ENCODE measurements at places on chromosomes 12 and 14. TPM values are rescaled to one million over a fixed set of nuclear protein-coding genes. Genes with fewer than 3 reads are reported as not detected.

DNA sequence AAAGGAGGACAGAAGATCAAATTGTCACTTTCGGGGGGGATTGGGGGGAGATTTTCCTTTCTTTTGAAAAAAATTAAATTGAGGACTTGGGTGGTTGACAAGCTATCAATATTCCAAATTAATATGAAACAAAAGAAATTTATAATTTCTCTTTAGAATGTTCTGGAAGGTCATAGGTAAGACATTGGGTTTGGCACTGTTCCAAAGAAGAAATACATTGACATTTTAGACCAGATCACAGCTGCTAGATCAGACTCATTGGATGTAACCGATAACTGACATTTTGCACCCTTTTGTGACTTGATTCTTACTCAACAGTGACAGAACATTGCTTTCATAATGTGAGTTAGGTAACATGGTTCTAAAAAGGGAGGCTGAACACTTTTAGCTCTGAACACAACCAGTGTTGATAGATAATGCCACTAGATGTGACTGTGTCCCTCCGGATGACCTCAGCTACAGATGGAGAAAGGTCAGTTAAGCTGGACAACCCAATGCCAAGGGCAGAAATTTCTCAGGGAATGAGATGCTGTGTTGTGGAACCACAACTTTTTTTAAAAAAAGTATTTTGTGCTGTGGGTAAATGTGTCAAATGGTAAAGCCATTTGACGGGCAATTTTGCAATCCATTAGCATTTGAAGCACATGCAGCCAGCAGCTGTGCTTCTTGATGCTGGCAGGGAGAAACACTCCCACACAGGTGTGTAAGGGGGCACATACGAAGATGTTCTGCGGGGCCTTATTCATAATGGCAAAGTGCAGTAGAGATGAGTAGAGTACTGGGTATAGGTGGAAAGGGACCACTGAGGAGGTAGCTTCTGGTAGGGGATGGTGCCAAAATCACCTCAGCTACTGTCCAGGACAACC lies 62.9 kb downstream of the RFX4 start:
- no peak for DNase-seq

DNA sequence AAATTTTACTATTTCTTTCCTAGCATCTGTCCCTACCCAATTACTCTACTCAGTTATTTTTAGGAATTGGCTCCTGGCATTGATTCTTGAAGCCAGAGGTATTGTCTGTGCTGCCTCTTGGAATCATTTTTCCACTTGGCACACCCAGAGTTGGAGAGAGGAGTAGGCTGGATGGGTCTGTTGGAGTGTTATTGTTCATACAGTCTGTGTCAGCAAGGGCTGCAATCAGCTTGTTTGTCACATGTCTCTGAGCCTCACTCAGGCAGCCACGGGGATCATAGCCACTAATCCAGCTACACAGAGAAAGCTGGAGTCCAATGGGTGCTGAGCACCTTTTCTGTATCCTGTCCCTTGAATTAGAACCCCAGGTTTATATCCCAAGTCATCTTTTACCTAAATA lies 176.0 kb upstream of the DYRK2 start:
- peak; percentile 34 for DNase-seq

- peak; percentile 60 for DNase-seq
Measured at GRCh38 chr12:127893895-127894609, 372.9 kb upstream of the TMEM132C start.

DNA sequence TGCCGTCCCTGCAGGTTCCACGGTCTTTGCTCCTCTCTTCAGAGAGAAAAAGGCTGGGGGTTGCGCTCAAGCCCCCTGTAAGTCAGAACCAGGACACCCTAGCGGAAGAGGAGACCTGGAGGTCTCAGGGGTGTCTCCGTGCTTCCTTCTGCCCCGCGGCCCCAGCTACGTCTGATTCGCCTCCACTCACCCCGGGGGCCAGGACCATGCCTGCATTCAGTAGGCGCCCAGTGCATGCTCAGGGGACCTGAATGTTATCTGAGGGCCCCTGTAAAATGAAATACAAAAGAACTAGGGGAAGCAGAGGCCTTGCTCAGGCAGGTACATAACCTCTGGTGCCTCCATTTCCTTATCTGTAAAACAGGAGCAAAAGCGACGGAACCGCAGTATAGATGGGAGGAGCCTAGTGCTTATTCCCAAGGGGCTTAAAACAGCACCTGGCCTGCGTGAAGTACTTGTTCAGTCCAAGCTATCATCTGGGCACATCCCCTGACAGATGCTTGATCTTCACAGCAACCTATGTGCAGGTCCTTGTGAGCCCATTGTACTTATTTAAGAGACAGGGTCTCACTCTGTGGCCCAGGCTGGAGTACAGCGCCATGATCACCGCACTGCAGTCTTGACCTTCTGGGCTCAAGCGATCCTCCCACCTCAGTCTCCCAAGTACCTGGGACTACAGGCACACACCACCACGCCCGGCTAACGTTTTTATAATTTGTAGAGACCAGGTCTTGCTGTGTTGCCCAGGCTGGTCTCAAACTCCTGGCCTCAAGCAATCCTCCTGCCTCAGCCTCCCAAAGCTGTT lies 110.3 kb upstream of the NCOR2 start:
- no peak for DNase-seq

DNA sequence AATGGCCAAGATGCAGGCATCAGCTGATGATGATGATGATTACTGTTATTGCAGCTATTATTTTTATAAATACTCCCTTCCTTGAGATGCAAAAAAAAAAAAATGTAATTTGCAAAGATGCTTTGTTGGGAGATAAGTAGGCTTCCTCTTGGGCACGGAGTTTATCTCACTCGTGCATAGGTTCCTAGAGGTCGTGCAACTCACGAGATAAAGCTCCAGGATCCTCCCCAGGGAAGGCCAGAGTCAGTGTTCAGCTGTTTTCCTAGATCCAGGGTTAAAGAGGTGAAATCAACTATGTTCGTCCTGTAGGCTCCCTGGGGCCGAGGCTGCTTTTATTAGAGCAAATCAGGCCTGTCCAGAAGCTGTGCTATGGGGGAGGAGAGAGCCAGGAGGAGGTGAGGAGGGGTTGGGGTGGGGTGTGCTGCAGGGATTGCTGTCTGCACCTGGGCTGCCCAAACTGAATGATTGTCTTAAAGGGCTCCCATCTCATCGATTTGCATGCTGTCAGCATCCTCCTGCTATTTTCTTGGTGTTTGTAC lies 270.3 kb downstream of the NRXN3 start:
- DNase-seq: peak; percentile 26

DNA sequence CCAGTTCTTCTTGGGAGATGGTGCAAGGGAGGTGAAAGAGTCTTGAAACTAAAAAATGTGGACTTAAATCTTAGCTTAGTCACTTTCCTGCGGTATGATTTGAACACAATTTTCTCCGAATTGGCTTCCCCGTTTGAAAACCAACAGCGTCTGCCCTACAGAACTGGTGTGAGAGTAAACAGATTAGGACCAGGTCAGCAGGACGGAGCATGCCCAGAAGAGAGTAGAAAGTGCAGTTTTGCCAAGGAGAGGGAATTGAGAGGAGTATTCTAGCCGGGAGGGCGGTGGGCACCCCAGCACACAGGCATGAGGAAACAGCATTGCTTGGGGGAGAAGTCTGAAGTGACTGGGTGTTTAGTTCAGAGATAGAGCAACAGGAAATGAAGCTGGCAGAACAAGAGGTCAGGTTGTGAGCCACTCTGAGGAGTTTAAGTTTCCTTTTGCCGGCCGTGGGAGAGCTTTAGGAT lies 927.1 kb downstream of the VRK1 start:
- DNase-seq: no peak

- no peak for DNase-seq
Measured at GRCh38 chr14:68195126-68195525, 375.5 kb downstream of the RAD51B start.

DNA sequence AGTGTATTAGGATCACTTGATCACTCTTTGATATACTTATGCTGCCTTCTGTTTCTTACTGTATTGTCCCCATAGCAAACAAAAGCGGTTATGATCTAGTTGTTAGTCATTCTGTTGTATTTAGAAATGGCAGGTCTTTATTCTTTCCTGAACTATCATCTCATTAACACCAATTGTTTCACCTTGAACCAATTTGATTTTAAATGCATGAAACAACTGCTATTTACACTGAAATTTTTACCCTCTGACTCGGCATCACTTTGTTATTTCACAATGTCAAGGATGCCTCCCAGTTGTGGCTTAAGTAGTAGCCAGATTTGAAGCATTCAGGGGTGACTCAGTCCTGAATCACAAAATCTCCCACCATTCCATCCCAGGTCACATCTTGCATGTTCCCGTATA lies 303.5 kb downstream of the EGLN3 start:
- no peak for DNase-seq

DNA sequence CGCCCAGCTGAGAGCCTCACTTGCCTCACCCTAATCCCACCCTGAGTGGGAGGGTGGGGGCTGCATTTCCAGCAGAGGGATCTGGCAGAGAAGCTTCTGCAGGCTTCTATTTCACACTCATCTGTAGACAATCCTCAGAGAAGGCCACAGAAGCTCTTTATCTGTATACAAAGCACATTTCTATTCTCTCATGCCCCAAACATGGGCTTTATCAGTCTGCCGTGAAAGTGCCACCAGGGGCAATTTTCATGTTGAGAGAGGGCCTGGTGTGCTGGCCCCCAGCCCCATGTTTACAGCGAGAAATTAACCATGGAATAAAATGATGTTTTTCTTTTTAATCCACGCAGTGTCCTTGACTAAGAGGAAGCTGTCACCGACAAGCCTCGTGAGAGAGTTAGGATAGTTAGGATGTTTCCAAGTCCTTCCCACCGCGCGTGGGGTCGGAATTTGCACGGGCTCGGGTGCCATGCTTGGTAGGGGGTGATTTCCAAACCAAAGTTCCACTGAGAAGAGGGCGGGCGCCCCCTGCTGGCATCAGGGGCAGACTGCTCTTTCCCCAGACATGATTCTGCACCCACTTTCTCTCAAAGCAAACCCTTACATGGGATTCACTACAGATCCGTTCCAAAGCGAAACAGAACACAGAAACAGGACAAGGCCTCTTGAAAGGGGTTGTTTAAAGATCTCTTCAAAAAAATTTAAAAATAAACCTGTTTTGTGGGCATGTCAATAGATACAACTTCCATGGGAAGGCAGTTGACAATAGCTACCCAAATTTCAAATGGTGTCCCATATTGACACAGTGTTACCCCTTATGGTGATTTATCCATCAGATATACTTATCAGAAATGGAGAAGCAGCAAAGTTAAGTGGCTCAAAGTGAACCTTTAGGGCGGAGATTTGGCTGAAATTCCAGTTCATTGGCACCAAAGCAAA lies 19.4 kb downstream of the BDKRB1 start:
- peak; percentile 87 for DNase-seq

GRCh38 chr12:40907115-40907527 lies 214.9 kb downstream of the CNTN1 start:
- DNase-seq: no peak

- DNase-seq: no peak
Measured at GRCh38 chr14:24224618-24225071, 7.5 kb downstream of the NEDD8 start.

- DNase-seq: peak; percentile 55
Measured at GRCh38 chr12:24681570-24681969, 267.3 kb downstream of the BCAT1 start.

- DNase-seq: no peak
Measured at GRCh38 chr12:66905201-66905600, 226.3 kb upstream of the GRIP1 start.

DNA sequence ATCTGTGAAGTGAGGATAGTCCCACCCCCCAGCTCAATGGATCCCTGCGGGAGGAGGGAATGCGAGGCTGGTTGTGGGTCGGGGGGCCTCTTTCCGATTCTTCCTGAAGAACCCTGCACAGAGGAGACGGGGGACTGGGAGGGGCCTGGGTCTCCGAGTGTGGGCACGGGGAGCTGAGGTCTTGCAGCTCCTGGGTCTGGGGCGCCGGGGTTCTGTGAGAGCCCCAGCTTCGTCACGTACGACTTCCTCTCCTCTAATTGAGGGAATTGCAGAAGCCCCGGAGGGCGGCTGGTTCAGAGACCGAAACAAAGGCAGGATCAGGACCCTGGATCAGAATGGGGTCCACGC lies 66.6 kb downstream of the DIO3 start:
- peak; percentile 48 for DNase-seq

DNA sequence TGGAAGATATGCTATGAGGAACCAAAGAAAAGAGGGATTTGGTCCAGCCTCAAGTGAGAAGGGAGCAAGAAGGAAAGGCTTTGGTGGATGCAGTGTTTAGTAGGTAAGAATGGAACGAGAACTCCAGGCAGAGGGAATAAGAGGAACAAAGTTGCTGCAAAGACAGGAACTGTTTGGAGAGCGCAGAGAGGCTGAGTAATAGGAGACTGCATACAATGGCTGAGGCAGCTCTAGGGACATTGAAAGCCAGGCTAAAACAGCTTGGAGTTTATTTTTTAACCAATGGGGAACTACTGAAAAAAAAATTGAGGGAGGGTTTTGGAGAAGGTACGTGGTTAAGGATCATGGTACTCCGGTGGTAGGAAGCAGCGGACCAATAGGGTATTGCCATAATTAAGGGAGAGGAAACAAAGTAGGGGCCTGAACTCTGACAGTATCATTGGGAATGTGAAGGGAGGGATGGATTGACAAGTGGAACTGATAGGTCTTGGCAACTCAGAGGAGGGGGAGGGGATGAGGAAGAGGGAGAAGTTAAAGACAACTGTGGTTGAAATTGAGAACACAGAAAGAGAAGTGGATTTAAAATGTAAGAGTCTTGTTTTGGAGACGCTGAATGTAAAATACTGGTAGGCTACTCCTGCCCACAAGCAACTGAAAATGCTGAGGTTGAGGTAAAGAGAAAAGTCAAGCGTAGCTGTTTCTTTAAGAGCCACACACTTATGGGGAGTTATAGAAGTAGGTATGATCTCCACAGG lies 4.8 kb downstream of the ASCL4 start:
- DNase-seq: no peak

DNA sequence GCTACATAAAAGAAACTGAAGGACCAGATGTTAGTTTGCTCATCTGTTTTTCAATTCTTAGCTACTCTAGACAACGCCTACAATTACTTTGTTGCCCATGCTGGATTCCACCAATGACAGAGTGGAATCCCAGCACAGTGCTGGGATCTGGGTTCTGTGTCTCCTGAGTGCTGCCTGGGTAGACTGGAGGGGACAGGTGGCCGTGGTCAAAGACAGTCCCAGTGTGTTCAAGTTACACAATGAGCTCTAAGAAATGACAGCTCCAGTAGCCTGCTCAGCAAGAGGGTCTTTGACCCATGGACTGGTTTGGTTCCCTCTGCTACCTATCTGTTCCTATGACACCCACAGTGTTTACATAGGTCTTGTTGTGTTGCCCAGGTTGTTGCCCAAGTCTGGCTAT lies 38.5 kb downstream of the C2CD5 start:
- DNase-seq: no peak

The DCD gene
- not detected for total RNA-seq

The CMA1 gene
- not detected for total RNA-seq

The SIX6 gene
- 1.4 TPM for total RNA-seq

The SCNN1A gene
- total RNA-seq: 1.2 TPM

The RPL10L gene
- total RNA-seq: not detected

The ADAM20 gene
- total RNA-seq: 2.0 TPM

All from neural progenitor cell (in vitro differentiated cells).